Fibroblast of lung (primary cell): ENCODE measurements at places on chromosomes 7 and 10. TPM values are rescaled to one million over a fixed set of nuclear protein-coding genes. Genes with fewer than 3 reads are reported as not detected.
A peak's percentile ranks its signal among the peaks of the same experiment; 100 is the strongest.

GRCh38 chr10:17241611-17242333, 13.7 kb downstream of the VIM start:
- DNase-seq = no peak

- no peak for DNase-seq
Measured at GRCh38 chr7:21476429-21476828, 48.5 kb downstream of the SP4 start.

- peak; percentile 34 for DNase-seq
Measured at GRCh38 chr10:44963772-44964633, 4.4 kb downstream of the RASSF4 start.

- no peak for DNase-seq
Measured at GRCh38 chr7:122719010-122719578, 16.4 kb upstream of the RNF148 start.

GRCh38 chr10:51983481-51983880, 284.1 kb upstream of the CSTF2T start:
- DNase-seq = no peak

GRCh38 chr7:155007947-155008346, 5.0 kb upstream of the PAXIP1 start:
- no peak for DNase-seq

DNA sequence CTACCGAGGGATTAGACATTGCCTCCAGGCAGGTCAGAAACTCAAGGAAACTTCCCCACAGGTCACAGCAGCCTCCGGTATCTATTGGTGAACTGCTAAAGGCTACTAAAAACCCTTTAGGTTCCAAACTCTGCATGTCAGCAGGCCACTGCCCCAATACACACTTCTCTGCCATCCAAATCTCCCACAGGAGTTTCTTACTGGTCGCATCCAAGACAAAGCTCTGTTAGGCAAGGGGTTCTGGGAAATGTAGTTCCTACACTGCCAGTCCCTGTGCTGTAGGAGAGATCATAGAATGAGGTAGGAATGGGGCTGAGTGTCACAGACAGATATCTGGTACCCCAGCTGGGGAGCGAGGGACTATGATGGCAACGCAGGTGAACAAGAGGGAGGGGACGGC, 757.0 kb upstream of the C7orf33 start:
- DNase-seq = no peak

FZD8 gene
- polyA plus RNA-seq = 0.12 and 0.23 TPM in 2 replicates

DNA sequence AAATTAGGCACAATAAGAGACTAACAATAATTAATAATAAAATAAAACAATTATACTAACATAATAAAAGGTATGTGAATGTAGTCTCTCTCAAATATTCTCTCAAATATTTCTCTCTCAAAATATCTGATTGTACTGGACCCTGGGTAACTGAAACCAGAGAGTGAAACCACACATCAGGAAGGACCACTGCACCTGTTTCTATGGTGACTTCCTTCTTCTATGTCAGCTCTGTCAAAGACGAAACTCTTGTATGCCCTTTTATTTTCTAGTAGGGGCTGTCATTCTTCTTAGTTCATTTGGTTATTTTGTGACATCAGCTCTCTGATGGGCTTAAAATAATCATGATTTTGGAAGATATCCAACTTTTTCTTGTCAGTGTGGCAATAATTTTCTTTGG, 428.0 kb upstream of the TPK1 start:
- no peak for DNase-seq

- DNase-seq = no peak
Measured at GRCh38 chr10:129743738-129744133, 220.3 kb downstream of the EBF3 start.

TIAL1 gene
- 102 and 116 TPM in 2 replicates for polyA plus RNA-seq

RET gene
- 0.08 and 0.28 TPM in 2 replicates for polyA plus RNA-seq

DNA sequence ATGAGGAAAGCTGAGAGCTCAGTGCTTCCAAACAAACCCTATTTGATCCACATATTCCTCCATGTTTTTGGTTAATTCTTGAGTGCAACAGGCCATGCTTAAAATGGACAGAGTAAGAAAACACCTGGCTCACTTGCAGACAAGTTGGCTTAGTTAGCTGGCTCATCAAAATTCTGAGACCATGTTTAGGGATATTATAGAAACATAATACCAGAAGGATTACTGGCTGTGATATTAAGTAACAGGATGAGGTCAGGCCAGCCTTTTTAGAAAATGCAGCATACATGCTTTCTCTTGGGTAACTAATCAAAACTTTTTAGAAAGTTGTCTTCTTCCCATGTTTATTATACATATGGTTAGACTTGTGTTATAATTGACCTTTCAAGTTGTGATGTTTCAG, 867.2 kb upstream of the LRRTM3 start:
- no peak for DNase-seq
